ENCODE measurements at places on chromosomes 5 and 9.

DNA sequence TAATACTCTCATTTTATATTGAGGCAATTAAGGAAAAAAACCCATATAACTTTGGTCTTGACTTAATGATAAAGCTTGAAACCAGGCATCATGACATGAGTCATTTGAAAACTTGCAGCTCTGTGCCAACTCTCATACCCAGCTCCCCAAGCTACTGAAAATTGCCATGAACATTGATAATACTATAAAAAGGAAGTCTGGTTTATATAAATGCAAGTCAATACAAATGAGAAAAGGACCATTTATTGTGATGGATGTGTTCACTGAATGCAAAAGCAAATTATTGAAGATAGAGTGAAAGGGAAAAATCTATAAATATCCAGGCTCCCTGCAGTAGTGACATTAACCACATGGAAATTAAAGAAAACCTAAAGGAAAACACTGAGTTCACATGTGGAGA is 116.3 kb downstream of the DEPDC1B start:
- DNase-seq: no peak

DNA sequence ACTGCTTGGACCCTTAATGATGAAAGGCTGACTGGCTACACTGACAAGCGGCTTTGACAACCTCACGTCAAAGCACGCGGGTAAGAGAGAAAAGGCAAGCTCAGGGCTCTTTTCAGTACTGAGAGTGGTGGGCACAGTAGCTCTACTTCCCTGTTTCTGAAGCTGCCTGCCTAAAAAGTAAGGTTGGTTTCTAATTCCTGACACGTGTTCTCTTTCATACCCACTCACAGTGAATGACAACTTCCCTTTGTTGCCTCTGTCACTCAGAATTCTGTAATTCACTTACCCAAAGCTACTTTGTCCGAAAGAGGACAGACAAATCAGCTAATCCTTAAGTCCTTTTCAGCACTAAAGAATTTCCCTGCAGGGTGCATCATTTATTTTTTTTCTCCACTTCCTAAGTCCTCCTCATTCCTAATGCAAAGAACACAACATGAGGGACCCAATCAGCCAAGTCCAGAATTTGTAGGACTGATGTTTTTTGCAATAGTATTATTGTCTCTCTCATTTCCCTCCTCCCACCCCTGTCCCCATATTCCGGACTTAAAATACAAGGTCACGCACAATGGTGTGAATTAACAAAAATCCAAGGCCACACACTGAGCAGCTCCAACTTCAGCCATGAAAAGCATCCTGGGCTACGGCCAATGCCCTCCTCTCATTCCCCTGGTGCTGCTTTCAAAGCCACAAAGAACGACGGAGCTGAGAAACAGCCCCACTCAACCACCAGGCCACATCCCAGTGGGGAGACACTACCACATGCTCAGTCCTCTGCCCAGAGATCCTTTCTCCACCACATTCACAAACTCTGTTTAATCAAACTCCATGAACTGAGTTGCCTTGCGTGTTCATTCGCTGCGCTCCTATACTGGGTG is 221.0 kb downstream of the TSSK1B start:
- DNase-seq: peak; percentile 74

DNA sequence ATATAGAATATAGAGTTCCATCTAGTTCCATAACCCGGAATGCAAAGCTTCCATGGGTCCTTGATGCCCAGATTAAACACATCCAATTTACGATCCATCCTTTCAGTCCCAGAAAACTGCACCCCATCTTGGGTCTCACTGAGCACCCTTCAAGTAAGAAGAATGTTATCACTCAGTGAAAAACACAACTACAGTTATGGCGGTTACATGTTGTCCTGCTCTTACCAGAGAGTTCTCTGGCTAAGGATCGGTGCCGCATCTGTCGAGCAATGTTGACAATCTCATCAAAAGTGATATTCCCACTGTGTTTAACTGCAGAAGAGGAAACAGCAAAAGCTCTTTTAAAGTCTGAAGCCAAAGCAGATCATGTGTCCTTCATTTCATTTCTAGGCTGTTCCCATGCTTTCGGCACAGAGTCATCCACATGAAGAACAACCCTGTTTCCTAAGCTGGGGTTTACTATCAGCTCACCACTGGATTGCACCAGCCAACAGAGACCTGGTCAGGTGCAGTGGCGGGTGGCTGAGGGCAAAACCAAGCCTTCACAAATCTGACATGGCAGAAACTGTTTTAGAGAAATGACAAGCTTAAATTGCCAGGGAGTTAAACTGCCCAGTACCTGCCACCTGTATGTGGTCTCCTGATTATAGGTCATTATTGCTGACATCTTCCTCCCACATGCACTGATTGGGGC is 2.9 kb downstream of the RPL12 start:
- DNase-seq: no peak

GRCh38 chr9:127586537-127586936 is 25.5 kb upstream of the STXBP1 start:
- no peak for DNase-seq

- no peak for DNase-seq
These were observed 10.4 kb upstream of the BTF3 start for GRCh38 chr5:73487815-73488214.

DNA sequence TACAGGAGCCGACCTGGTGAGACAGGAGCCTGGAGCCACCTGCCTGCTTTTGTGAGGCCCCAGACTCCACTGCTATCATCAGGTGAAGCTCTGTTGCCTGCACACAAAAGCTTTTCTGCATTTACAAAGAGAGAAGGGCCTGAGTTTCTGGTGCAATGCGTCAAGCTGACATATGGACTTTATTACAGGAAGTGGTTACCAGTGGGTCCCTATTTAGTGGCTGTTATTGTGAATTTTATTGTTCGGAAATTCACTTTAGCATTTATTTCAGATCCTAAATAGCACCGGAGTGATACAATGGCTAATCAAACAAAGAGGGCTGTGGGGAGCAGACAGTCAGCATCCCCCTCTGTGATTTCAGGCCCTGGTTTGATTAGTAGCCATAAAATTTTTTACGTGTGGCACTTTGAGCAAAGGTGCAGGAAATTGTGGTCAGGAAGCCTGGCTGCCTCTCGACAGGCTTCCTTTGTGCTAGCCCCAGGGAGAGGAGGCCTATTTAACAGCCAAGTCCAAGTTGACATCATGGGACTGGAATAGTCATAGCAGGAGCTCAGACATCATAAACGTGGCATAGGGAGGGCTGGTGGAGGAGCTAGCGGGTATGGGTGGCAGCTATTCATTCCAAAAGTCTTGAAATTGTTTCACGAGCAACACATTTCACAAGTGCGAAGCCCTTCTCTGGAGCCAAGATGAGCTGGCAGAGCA is 8.4 kb downstream of the TGFBI start:
- DNase-seq: no peak

GRCh38 chr5:106106384-106106783 is 1564.4 kb downstream of the EFNA5 start:
- no peak for DNase-seq

GRCh38 chr9:27261517-27262211 is 35.3 kb downstream of the EQTN start:
- no peak for DNase-seq

- no peak for DNase-seq
These were observed 416.6 kb upstream of the CLINT1 start for GRCh38 chr5:158275511-158275910.

DNA sequence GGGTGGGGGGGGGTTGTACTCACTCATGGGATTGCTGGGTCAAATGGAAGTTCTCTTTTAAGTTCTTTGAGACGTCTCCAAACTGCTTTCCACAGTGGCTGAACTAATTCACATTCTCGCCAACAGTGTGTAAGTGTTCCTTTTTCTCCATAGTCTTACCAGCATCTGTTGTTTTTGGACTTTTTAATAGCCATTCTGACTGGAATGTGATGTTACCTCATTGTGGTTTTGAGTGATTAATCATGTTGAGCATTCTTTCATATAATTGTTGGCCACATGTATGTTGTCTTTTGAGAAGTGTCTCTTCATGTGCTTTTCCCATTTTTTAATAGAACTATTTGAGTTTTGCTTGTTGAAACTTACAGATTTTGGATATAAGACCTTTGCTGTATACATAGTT is 94.9 kb upstream of the PLPPR1 start:
- DNase-seq: no peak

- no peak for DNase-seq
These were observed 96.3 kb downstream of the GLDC start for GRCh38 chr9:6549106-6549800.

DNA sequence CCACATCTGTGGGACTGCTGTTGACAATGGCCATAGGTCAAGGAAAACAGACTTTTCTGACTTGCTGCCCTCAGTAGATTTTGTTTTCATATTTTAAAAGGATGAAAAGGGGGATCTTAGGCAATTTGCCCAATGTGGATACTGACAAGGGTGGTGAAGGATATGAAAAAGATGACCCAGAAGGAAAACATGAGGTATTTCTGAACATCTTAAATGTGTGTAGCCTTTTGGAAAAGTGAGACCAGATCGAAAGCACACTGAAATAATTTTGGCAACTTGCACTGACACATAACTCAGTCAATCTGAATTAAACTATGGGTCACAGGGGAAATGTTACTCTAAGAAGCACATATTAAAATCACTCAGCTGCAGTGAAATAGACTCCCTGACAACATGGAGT is 1793.0 kb upstream of the ACO1 start:
- no peak for DNase-seq

DNA sequence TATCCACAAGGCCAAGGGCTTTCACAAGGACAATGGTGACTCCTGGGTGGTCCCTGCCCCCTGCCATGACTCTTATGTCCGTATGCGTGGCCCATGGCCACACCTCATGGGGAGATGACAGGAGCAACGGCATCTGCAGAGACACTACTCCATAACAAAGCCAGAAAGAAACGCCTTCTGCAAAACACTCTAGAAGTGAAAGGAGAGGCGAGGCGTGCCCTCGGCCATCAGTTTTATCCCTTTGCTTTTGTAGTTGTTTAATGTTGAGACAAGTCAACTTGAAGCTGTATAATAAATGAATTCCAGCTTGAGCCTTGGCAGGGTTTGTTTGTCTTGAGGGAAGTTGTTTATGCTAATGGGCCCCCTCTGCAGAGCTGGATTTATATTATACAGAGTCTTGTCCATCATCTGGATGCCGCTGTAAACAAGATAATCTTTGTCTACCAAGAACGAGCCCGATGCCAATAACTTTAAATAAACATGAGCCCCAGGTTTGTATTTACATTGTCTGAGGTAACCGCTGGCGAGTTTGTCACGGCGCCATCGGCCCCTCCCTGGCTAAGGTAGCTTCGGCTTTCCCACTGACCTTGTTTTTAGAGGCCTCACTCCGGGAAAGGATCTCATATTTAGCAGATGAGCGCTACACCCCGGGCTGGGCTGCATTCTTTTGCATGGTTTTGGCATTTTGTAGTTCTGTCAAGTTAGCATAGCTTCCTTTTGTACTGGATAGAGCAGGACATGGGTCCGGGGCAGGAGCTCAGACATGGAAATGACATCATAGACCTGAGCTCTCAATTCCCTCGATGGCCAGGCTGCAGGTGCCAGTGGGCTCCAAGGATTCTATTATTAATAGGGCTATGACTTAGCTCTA is 165.3 kb downstream of the ERCC6L2 start:
- DNase-seq: no peak

- DNase-seq: no peak
These were observed 117.2 kb upstream of the TBCA start for GRCh38 chr5:77893225-77893860.

GRCh38 chr5:148107608-148108007 is 43.8 kb downstream of the SPINK5 start:
- DNase-seq: no peak

GRCh38 chr9:99463131-99463530 is 241.0 kb downstream of the SEC61B start:
- DNase-seq: no peak
